ENCODE measurements at places on chromosomes 11 and 22.

- no peak for DNase-seq
Observed at GRCh38 chr11:13701506-13701905, 33.0 kb downstream of the FAR1 start.

- no peak for DNase-seq
Observed at GRCh38 chr11:126734752-126735151, 265.8 kb downstream of the KIRREL3 start.

- no peak for DNase-seq
Observed at GRCh38 chr22:39097098-39098020, at the start of gene APOBEC3H. APOBEC3H (plus strand) TSS chr22:39097244; CDS start chr22:39100279, 3,035 bp downstream.

DNA sequence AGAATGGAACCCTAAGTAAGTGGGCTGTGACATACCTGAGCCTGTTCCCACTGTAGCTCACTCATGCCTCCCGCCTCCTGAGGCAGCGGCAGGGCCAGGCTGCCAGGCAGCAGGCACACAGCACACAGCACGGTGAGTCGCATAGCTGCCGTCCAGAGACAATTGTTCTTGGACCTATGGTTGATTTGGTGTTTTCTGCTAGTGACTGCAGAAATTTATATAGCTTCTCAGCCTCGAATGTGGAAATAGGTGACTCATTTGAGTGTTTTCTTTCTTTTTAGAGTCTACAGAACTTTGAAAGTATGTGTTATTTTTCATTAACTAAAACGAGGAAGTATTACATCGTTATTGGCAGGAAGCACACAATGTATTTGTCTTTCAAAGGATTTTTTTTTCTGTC lies at the start of gene MMP7:
MMP7 (minus strand) TSS at position 190 of the 400 bp plus-strand sequence; CDS start at position 143, 47 bp downstream.
- DNase-seq, result peak; percentile 36

GRCh38 chr11:44876906-44877305 lies 73.8 kb downstream of the TP53I11 start:
- DNase-seq, result peak; percentile 53

Data from fibroblast of skin of scalp (primary cell).